Epithelial cell of proximal tubule (primary cell): ENCODE measurements at places on chromosomes 11 and 22. TPM values are rescaled to one million over a fixed set of nuclear protein-coding genes. Genes with fewer than 3 reads are reported as not detected.

DENND6B gene
- 1.2 and 4.4 TPM in 2 replicates for total RNA-seq

ADM2 gene
- total RNA-seq = 3.9 and 4.4 TPM in 2 replicates

APOBEC3H gene
- not detected in 2 replicates for total RNA-seq

MUC2 gene
- not detected in 2 replicates for total RNA-seq

OVOL1 gene
- 4.8 and 12.5 TPM in 2 replicates for total RNA-seq
